Stomach (tissue), 19 donors: ENCODE measurements at places on chromosomes 5 and 9. TPM values are rescaled to one million over a fixed set of nuclear protein-coding genes. Genes with fewer than 3 reads are reported as not detected.

DNA sequence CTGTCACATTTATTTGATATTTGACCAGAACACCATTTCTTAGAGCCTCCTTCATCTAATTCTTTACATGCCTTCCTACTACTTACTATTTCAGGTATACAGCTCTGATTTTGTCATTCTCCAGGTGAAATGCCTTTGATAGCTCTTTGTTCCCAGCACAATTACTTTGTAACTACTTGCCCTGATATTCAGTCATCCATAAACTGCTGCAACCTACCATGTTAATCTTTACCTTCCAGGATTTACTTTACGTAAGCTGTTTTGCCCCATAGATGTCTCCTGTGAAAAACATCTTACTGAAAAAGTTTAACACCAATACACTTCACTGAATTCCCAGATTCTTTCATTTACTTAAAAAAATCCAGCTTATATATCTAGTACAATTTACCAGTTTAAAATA, 443.8 kb upstream of the CYLC2 start:
- H3K27ac ChIP-seq = no peak overlapping the region
- no peaks in the 10 kb centered on the region for H3K4me1 ChIP-seq
- no peaks in the 10 kb centered on the region for H3K27me3 ChIP-seq
- DNase-seq = no peak

DNA sequence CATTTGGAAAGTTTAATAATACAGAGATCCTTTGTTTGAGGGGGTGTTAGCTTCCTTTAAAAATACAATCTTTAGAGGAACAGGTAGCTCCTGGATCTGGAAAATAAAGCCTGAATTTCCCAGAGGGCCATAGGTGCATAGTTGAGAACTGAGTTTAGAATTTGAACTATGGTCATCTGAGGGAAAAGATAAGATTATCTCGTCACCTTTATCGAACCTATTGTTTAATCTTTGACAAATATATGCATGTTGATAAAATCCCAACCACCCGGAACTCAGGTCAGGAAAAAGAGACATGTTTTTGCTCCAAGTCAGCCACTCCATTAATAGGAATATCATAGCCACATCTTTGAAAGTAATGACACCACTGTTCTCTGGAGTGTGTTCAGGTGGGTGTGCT, 91.7 kb upstream of the FAM169A start:
- H3K4me1 ChIP-seq = peaks cover 36% of the 10 kb centered on the region
- DNase-seq = no peak
- peak overlapping the region; percentile 64 for H3K27ac ChIP-seq
- no peaks in the 10 kb centered on the region for H3K27me3 ChIP-seq
- H3K36me3 ChIP-seq = no peaks in the 10 kb centered on the region
- H3K4me3 ChIP-seq = no peak overlapping the region

DNA sequence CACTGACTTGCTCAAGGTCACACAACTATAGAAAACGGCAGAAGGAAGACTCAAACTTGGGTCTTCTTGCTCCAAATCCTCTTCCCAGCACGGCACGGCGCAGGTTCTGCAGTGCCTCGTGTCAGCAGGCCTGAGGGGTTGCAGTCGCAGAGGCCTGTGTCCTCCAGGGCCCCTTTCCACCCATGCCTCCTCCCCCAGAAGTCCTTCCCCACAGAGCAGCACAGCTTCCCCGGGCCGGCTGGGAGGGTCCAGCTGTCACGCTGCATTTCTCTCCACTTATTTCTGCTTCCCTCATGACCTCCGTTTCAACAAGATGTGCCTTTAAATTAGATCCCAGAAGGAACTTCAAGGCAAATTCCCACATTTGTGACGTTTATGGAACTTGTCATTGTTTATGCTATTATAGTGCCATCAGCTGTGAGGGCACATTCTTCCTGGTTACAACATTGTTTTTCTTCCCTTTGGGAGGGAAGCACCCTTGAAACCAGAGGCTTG, 148.4 kb downstream of the C5orf15 start:
- DNase-seq = peak; percentile 23
- no peaks in the 10 kb centered on the region for H3K36me3 ChIP-seq
- no peak overlapping the region for H3K4me3 ChIP-seq
- H3K27ac ChIP-seq = peak overlapping the region; percentile 18
- H3K27me3 ChIP-seq = no peaks in the 10 kb centered on the region

DNA sequence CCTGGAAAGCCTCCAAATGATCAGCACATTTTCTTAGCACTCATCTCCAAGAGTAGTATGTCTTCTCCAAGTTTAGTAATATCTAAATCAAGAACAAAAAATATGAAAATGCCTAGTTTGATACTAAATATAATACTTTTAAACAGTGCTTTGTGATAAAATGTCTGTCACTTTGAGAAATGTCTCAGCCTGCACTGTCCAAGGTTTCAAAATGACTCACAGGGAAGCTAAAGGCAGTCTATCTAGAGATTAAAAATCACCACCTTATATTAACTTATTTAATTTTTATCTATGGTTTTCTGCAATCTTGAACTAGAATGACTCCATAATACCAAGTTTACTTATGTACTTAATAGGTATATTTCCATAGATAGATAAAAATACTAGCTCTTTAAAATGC, 633.0 kb upstream of the C9orf72 start:
- no peaks in the 10 kb centered on the region for H3K36me3 ChIP-seq
- H3K27ac ChIP-seq = no peak overlapping the region
- DNase-seq = no peak
- H3K4me3 ChIP-seq = no peak overlapping the region
- H3K4me1 ChIP-seq = no peaks in the 10 kb centered on the region
- no peaks in the 10 kb centered on the region for H3K27me3 ChIP-seq

DNA sequence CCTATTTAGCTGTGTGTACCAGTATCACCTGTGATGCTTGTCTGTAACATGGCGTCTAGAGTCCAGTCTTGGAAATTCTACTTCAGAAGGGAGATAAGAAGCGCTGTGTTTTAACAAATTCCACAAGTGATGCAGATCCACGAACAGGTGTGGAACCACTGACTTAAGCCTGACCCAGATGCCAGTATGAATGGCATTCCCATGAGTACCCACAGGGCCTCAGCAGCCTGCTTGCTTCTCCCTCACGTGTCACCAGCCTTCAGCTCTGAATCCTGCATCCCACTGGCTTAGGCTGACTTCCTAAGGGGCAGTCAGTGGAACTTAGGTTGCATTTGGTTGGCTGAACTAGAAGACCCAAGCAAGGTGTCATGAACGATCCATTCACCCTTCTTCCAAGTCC, 8.5 kb upstream of the DENND1A start:
- no peaks in the 10 kb centered on the region for H3K36me3 ChIP-seq
- H3K4me1 ChIP-seq = no peaks in the 10 kb centered on the region
- no peak for DNase-seq
- peaks cover 17% of the 10 kb centered on the region for H3K27me3 ChIP-seq
- no peak overlapping the region for H3K4me3 ChIP-seq

DNA sequence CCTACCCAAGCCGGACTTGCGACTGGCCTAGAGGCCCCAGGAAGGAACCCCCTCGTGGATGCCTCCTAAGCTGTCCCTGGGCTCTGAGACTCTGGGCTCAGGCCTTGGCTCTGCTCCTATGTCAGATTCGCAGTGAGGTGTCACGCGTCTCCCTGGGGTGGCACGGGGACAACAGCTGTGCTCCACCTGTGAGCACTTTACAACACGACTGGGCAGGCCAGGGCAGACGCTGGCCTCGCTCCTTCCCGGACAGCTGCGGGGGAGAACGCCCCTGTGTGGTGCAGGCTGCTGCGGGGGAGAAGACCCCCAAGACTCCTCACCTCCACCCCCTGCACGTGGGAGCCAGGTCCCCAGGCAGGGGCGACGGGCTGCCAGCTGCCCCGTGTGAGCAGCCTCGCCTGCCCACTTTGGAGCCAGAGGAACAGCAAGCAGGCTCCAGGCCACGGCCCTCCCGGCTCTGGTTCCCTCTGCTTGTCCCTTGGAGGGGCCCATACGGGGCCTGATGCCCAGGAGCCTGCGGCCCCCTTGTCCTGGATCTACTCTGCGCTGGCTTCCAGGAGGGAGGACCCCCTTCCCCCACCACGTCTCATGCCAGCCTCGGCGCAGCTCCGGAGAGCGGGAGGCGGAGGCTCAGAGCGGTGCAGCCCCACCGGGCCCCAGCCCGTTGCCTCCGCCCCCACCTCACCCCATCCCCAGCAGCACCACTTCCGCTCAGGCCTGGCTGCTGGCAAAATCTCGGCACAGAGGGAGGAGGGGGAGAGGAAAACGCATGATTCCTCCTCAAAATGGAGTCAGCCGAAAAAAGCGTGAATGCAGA, 36.0 kb downstream of the SARDH start:
- DNase-seq = no peak
- H3K4me3 ChIP-seq = peak overlapping the region; percentile 19
- no peaks in the 10 kb centered on the region for H3K36me3 ChIP-seq

DNA sequence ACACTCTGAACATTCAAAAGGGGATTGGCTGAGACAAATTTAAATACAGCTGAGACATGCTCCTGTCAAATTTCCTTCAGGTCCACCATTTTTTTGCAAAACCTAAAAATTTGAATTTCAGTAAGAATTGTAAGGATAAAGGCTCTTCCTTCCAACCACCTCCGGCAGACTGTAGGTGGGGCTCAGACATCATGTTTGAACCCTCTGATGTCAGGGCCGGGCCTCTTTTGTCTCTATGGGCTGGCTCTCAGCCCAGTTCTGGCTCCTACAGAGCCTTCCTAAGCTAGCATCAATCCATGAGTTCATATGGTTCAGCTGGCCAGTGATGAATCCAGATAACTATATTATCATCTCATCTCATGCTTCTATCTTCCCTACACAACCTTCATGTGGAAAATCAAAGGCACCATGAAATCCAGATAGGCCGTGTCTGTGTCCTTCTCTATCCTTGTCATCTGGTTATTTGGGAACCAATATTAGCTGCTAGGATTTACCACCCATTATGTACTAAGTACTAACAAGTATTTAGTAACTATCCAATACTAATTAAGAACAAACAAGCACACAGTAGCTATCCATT, 44.2 kb downstream of the NIPSNAP3B start:
- no peak overlapping the region for H3K27ac ChIP-seq
- peaks cover 97% of the 10 kb centered on the region for H3K36me3 ChIP-seq
- DNase-seq = peak; percentile 69
- no peak overlapping the region for H3K4me3 ChIP-seq
- H3K27me3 ChIP-seq = no peaks in the 10 kb centered on the region

- no peak overlapping the region for H3K27ac ChIP-seq
- H3K4me3 ChIP-seq = no peak overlapping the region
- no peaks in the 10 kb centered on the region for H3K27me3 ChIP-seq
- no peak for DNase-seq
- H3K4me1 ChIP-seq = no peaks in the 10 kb centered on the region
- H3K36me3 ChIP-seq = no peaks in the 10 kb centered on the region
Observed at GRCh38 chr5:34865091-34865490, 26.1 kb downstream of the TTC23L start.

DNA sequence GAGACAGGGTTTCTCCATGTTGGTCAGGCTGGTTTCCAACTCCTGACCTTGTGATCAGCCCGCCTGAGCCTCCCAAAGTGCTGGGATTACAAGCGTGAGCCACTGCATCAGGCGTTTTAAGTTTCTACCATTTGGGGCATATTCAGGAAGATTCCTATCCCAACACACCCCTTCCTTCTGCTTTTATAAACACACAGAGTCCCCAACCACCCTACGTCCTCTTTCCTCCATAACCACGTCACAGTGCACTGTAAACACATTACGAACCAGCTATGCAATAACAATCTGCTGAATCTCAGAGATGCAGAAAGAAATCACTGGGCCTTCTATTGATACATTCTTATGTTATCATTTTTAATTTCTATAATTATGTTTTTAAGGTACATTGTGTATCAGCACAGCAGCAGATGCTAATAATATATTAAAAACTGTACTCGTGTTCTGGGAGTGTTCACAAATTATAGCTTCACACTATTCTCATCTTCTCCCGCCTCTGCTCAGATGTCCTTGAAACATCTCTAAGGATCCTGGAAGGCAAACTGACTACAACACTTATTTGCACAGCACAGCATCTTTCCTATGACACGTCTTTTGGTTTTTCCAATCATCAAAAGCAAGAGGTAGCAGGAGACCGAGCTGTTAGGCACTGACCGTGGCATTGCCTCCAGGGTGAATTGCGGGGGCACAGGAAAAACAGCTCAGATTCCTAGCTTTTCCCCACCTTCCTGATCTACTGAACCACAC, 60.2 kb downstream of the KCNIP1 start:
- H3K4me3 ChIP-seq = no peak overlapping the region
- H3K36me3 ChIP-seq = no peaks in the 10 kb centered on the region
- no peaks in the 10 kb centered on the region for H3K4me1 ChIP-seq
- no peak for DNase-seq

The SLC6A19 gene
- total RNA-seq = not detected

The HMMR gene
- 10.1 TPM for total RNA-seq

The SLC34A1 gene
- total RNA-seq = not detected

The PCDHGA4 gene
- 0.29 TPM for total RNA-seq

The GCNT1 gene
- total RNA-seq = 18.7 TPM
